ENCODE measurements at places on chromosomes 2 and 18. TPM values are rescaled to one million over a fixed set of nuclear protein-coding genes. Genes with fewer than 3 reads are reported as not detected.

DNA sequence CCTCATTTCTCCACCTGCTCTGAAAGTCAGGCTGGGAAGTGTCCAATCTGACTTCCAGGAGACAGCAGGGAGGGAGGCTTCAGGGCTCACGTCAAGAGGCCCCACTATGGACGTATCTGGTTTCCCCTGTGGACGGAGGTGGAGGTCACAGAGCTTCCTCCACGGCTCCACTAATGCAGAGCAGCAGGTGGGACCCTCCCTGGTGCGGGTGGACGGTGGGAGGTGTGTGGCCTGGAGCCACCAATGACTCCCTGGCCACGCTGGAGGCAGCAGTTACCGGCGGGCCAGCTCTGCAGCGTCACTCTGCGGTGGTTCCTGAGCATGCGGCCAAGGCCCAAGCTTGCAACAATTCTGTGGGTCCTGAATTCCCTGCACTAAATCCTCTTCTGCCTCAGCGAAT is 9.0 kb downstream of the CRACDL start:
- no peak for DNase-seq

Gene STARD6
- total RNA-seq = not detected

DNA sequence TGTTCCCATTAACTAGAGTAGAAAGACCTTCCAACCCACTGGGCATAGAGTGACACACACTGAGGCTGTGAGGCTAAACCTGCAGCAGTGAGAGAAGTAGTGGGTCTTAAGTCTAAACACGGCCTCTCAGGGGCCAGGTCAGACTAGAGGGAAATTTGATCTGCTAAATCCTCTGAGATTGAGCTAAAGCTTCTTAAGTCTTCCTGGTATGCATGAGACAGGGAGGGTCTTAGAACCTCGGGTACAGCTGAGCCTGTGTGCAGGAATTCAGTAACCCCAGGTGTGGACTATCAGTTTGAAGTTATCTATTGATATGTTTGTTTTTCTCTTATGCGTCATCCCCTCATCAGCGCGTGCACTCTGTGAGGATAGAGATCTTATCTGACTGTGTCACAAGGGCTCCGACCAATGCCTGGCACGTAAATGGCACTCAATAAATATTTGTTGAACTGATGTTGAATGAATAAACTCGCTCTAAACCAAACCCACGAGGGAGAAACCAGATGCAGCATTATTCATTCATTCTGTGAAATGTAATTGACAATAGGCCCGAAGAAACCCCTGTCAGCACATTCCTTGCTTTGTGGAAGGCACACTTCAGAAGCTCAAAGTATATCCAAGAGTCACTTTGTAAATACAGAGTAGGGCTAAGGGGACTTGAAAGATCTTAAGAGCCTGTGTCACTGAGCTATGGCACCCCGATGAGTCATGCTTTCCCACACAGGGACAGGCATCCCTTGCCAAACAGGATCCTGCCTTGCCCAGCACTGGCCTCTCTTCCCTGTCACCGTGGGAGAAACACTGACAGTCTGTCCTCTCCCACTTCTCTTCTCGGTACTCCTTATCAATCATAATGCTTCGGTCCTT is 21.7 kb upstream of the RAB10 start:
- DNase-seq = peak; percentile 40

Gene RTP5
- total RNA-seq = not detected

DNA sequence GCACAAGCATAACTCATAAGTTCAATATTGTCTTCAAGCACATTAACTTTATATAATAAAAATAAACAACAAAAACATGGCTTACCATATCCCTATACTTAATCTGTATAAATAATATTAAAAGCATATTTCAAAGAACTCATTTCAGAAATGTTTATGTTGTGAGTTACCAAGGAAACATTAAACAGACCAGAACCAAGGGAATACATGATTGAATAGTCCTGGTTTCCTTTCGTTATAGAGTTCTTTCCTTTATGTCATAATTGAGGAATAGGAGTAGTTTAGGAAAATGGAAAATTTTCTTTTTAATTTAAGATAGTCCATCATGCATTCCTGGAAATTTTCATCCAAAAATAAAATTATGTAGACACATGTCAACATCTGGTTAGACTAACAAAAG is 343.0 kb downstream of the ERBB4 start:
- no peak for DNase-seq

Gene SULT1C2
- total RNA-seq = 0.12 TPM

Gene KATNAL2
- 0.30 TPM for total RNA-seq

Gene ELP2
- 54.7 TPM for total RNA-seq

Gene DSC2
- 2.4 TPM for total RNA-seq

DNA sequence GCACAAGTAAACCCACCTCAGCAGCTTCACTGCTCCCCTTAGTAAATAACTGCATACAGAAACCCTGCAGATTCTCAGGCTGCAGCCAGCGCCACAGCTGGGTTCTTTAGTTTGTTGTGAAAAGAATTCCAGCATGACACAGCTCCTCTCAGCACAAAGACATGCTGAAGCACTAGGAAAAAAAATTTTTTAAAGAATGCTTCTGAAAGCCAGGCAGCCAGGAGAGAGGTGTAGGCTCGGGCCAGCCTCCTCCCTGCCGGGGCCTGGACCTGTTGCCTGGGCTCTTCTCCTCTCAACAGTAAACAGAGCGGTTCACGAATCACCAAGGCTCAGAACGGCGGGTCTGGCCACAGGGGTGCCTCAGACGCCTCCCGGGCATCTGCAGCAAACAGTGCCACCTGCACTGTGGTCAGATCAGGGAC is 95.7 kb upstream of the POU3F3 start:
- no peak for DNase-seq

Gene SERPINE2
- total RNA-seq = 11.2 TPM

DNA sequence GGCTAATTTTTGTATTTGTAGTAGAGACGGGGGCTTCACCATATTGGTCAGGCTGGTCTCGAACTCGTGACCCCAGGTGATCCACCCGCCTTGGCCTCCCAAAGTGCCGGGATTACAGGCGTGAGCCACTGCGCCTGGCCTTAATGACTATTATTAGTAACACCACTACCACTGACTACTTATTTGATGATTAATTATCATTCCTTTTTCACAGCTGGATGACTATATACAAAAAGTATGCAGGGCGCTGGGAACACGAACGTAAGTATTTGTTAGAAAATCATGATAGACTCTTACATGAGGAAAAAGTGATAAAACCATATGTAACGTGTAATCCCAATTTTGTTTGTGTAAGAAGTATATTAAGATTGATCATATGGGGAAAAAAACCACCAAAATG is 21.6 kb downstream of the DARS1 start:
- no peak for DNase-seq

DNA sequence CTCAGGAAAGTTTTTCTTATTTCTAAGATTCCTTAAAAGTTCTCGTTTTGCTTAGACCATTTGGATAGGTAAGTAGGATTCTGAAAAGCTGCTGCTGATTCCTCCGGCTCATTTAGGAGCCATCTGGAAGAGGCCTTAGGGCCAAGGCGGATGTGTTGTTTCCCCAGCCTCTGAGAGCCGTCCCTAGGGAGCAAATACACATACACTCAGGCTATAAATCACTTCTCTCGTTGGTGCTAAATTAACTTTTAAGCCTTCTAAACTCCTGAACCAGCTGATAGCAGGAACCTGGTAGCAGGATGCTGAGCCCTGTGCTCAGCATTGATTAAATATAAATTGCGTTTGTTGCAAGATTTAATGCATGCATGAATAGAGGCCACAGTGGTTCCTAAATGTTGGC is 109.8 kb downstream of the ADCYAP1 start:
- no peak for DNase-seq

Measured in psoas muscle (tissue), 8 donors.